Activated naive CD8-positive, alpha-beta T cell treated with anti-CD3 and anti-CD28 coated beads, Interleukin-2, amount 50 U/mL, for 24 hours (primary cell): ENCODE measurements at places on chromosomes 3 and 15.
A peak's percentile ranks its signal among the peaks of the same experiment; 100 is the strongest.

GRCh38 chr3:126962756-126963155, 20.2 kb upstream of the PLXNA1 start:
- DNase-seq, result no peak

DNA sequence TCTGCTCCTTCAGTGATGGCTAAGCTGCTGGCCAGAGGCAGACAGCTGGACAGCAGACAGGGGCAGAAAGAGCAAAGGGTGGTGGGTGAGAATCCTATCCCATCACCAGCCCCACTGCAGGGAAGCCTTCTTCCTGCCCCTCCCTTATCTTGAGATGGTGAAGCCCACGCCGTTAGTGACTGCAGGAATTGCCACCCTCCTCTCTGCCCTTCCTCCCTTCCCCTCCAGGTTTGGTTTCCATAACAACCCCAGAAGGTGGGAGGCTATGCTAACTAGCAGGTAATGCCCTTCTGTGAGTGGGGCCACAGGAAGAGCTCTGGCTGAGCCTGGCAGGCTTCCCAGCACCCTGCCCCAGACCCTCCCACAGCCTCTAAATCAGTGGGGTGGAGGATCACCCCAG, 32.8 kb downstream of the SCN5A start:
- DNase-seq, result no peak

DNA sequence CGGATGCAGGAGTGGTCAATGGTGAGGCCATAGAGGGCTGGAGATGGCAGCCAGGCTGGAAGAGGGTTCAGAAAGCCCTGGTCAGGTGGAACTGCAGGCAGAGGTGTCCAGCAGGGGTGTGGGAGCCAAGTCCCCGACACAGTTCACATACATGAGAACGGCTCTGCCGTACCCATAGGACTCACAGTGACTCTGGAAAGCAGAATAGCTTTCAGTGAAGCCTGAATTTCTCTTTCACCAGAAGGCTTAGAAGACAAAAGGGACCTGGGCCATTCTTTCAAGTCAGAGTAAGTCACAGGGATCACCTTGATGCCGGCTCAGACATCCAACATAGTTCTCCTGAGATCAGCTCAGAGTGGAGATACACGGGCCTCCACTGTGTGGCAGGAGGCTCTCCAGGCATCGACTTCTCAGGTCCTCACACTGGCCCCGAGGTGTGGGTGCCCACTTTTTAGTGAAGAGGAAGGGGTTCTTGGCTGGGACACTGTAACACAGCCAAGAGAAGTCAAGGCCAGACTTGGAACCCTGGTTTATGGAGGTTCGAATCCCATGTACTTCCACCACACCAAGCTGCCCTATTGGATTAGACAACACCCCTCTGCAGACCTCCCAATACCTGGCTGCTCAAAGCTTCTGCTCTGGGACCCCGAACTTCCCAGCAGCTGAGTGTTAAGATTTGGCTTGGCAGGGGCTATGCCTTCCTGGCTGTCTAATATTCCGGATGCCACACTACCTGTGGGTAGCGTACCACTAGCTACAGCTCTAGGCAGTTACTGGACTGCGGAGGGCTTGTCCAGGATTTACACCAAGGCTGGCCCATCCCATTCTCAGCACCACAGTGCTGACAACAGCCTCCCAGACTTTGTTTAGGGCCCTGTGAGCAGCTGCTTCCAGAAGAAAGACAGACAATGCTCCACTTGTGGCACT, 40.4 kb upstream of the RAB6B start:
- no peak for DNase-seq

GRCh38 chr3:143090486-143090885, 29.1 kb upstream of the CHST2 start:
- DNase-seq, result no peak

DNA sequence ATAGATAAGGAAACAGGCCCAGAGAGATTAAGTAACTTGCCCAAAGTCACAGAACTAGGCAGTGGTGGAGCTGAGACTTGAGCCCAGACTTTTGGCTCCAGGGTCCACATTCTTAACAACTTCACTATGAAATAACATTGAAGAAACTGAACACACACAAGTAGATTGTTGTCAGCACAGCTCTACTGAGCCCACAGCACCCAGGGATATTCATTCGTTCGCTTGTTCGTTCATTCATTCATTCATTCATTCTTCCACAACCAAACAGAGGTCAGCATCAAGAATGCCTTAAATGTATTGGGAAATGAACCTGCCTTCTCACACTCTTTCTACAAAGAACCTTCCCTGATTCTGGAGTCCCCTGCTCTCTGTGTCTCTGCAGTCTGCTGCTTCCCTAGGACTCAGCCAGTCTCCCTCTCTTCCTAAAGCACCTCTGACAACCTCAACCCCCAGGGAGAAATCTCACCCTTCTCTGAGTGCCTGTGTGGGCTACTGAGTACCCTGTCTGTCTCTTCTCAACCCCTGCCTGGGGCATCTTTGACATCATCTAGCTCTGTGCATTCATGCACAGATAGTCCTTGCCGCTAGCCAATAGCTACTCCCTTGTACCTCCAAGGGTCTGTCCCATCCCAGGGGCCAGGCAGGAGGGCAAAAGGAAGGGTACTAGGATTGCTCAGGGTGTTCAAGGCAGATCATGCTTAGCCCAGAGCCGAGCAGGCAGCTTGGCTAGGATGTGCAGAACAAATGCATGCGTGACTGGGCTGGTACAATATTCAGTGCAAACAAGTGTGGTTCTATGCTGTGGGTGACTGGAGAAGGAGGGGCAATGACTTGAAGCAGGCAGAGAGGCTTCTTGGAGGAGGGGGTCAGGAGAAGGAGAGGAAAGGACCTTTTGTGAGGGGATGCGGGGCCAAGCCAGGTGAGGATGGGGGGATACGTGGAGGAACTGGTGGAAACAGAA, 3.4 kb downstream of the LINGO1 start:
- DNase-seq, result no peak

GRCh38 chr15:36156879-36157427, 422.5 kb upstream of the CDIN1 start:
- no peak for DNase-seq

GRCh38 chr3:101279162-101279561, 41.2 kb downstream of the IMPG2 start:
- no peak for DNase-seq

GRCh38 chr3:119944091-119944490, 150.2 kb downstream of the GSK3B start:
- DNase-seq, result no peak

DNA sequence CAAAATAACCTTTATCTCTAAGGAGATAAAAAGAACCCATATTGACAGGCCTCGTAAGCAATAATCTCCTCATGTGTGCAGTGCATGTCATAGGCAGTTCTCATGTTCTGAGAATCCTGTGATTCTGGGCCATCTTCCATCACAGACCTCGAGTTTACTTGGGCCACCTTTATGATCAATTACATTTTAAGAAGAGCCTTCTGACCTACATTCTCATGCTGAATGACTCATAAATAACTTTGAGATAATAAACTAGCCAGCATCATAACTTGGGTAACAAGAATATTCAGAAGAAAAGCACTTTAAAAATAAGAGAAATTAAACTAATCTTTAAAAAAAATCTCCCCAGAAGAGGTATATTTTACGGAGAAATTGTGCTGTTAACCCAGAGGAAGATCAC, 310.7 kb upstream of the ZNF717 start:
- no peak for DNase-seq

DNA sequence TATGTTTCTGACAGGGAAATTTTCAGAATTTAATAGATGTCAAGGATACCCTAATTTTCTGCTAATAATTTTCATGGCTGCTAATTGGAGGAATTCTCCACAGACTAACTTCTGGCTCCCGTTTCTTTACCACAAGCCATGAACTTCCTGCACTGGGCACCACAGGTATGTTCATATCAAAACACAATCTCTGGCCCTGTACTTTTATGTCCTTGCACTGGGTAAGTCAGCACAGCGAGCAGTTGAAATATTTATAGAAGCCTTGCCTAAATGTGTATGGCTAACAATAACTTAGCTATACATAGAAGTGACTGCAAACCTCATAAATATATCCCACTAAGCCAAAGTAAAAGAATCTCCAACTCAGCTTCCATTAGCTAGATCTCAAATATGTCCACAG, 246.9 kb downstream of the ZIC1 start:
- no peak for DNase-seq

DNA sequence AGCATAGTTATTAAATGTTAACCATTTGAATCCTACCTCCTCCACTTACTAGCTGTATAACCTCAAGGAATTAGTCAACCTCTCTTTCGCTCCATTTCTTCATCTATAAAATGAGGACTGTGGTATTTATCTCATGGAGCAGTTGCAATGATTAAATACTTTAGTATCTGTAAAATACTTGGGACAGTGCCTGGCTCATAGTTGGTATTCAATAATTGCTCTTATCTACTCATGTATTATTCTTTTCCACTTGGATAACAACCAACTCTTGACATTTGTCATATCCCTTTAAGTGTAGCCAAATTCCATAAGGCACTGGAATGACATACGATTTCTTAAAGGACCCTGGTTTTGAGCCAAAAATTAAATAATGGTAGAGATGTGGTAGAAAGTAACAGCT, 72.0 kb downstream of the FSIP1 start:
- DNase-seq, result no peak

DNA sequence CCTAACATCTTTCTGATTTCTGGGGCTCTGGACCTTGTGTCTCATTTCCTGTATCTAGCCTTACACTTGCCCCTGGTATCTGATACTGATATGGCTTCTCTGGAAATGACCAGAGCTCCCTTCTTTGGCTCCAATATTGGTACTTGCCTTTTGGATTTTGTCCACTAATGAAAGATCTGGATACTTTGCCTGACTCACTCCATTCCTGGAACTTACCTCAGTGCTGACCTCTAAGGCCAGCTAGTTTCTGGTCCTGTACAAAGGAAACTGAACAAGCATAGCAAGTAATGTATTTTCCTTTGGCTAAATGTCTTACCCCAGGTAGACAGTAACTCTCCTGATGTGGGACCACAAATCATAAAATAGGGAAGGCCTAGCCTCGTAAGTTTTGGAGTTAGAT, 93.8 kb upstream of the SLC4A7 start:
- DNase-seq, result no peak

GRCh38 chr3:165827883-165828282, 9.3 kb downstream of the BCHE start:
- no peak for DNase-seq

- DNase-seq, result peak; percentile 59
These were observed 23.0 kb upstream of the FURIN start for GRCh38 chr15:90845201-90845949.

DNA sequence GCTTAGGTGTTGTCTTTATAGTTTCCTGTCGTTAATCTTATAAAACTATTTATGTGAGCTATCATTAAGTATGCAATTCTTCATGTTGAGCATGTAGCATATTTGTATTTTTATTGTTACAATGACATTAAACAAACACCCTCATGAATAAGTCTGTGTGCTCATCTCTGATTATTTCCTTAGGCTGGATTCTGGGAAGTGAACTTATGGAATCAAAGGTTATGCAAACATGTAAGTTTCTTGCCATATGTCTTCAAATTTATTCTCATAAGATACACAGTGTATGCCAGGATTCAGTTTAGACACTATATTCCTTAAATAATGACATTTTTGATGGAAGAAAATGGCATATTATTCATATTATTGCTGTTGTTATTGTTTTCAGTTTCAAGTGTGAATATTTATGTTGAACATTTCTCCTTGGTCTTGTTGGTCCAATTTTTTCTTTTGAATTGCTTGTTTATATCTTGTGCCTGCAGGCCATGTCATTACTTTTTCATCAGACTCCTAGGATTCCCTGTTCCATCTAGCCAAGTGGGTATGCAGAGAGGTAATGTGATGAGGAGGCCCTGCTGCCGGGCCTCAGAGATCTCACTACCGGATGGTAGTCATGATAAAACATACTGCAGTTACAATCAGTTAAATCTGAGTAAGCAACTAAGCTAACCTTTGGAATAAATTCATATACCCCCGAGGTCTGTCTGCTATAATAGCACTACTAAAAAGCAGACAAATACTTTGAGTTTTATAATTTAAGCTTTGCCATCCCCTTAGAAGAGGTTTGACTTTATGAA, 684.3 kb upstream of the SGO1 start:
- no peak for DNase-seq

GRCh38 chr3:106725566-106725965, 651.7 kb upstream of the CCDC54 start:
- DNase-seq, result no peak

GRCh38 chr3:81531263-81531662, 230.2 kb downstream of the GBE1 start:
- no peak for DNase-seq

DNA sequence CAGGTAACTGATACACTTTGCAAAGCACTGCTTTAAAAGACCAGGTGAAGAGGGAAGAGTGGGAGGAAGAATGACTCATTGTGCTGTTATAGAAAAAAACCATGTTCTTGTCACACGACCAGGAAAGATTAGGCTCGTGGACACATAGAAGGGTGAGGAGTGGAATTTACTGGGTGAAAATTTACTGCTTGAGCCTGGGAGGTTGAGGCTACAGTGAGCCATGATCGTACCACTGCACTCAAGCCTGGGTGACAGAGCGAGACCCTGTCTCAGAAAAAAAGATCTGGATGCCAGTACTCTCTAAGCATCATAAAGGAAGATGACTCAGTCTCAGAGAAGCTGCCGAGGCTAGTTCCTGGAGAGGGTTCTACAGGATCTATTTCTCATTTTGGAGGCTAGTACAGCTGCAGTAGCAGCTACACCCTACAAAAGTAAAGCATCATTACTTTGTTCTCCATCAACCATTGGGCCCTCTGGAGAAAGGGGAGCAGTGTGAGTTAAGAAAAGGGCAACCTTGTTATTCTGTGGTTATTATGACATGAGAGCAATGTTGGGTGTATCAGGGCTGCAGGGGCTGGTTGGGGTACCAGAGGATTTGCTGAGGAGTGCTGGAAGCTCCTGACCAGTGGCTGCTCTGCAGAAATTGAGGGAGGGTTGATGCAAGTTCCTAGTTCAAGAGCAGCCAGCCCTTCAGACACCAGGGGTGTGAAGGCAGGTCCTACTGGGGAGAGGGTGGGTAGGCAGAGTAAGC, 75.4 kb downstream of the CMTM8 start:
- DNase-seq, result no peak

DNA sequence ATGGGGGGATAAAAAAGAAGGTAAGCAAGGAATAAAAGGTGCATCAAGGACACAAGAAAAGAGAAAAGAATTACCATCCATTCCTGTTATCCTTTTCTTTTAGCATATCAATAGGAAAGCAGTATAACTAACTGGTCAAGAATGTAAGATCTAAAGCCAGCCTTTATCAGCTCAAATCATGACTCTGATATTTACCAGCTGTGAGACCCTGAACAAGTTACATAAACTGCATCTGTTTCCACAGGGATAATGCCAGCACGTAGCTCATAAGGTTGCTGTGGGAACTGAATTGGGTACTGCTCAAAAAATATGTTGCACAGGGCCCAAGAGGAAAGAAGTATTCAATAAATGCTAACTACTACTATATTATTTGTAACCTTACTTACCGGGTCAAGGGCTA, 1092.2 kb upstream of the CFAP20DC start:
- DNase-seq, result no peak

DNA sequence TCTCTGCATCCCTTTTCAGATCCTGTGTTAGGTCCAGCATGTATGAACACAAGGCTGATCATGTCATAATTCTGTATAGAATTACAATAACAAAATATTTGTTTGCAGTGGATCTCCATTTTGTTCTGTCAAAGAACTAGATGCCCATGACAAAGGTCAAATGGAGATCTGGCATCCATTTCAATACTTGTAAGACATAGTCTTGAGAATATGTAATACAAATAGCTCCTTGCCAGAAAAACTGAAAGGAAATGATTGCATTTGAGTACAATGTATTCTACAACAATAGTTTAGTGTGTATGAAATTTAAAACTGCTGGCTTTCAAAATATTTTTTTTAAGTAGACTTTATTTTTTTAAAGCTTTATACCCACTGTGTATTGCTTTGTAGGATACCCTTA, 101.1 kb downstream of the CMSS1 start:
- DNase-seq, result no peak

GRCh38 chr15:51327081-51327480, 11.3 kb downstream of the CYP19A1 start:
- no peak for DNase-seq
